ENCODE measurements at places on chromosomes 12 and 14. TPM values are rescaled to one million over a fixed set of nuclear protein-coding genes. Genes with fewer than 3 reads are reported as not detected.

The CATSPERB gene
- total RNA-seq: not detected

GRCh38 chr14:56292970-56293369 is 174.8 kb downstream of the PELI2 start:
- DNase-seq: no peak

- DNase-seq: no peak
Measured at GRCh38 chr14:88960496-88960895, 136.0 kb downstream of the TTC8 start.

The KRT77 gene
- not detected for total RNA-seq

DNA sequence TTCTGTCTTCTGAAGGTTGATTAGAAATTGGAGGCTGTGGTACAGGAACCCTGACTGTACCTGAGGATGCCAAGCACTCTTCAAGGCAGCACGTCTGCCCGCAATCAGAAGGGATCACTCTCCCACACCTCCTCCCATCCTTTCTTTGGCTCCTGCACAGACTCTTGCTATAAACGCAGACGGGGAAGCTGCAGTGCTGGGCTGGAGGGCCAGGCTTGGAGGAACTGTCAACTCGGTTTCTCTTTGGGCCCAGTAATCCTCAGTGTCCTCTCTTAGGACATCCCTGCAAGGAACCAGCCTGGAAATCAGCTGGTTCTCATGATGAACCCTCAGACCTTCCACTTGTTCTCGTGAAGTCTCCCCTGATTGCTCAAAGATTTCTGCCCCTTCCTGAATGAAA is 201.4 kb downstream of the ADGRD1 start:
- DNase-seq: no peak
